Activated naive CD8-positive, alpha-beta T cell treated with anti-CD3 and anti-CD28 coated beads for 36 hours (primary cell): ENCODE measurements at places on chromosomes 12 and 14.

- DNase-seq: no peak
These were observed 105.8 kb downstream of the SPTSSA start for GRCh38 chr14:34356264-34356654.

DNA sequence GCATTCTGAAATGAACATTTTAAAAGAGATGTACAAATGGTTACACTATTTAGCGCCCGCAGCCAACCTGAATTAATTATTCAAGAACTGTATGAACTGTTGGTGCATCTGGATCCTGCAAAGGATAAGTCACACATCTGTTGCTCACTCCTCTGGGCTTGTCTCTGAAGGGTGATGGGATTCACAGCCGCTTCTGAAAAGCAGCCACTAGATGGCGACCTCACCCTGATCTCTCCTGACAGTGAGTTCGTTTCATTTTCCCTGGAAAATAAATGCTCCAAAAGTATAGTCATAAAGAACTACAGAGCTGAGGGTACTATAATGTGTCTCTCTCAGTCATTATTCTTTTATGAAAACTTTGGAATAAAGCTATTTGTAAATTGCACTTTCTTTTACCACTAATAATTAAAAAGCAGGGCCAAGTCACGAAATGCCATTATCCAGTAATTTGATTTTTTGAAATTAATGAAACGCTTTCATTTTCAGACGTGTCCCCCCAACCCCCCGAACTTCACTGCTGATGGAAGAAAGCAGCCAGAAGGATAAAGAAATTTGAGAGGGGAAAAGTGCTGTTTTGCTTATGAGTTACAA lies 789.6 kb downstream of the NRXN3 start:
- peak; percentile 32 for DNase-seq

DNA sequence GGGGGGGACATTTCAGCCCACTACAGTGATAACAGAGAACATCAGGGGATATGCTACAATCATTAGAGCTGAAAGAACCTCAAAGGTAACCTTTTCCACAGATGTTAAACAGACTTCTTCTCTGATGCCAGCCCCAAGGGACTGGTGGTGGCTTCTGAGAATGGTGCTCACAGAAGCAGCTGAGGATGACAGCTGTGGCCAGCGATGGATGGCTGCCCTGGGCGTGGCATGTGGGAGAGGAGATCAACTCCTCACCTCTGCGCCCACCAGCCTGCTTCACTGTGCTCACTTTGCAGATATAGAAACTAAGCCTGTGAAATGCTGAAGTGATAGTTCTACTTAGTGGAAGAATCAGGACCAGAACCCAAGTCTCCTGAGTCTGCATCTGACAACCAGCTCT lies 33.0 kb downstream of the FOXN3 start:
- no peak for DNase-seq

DNA sequence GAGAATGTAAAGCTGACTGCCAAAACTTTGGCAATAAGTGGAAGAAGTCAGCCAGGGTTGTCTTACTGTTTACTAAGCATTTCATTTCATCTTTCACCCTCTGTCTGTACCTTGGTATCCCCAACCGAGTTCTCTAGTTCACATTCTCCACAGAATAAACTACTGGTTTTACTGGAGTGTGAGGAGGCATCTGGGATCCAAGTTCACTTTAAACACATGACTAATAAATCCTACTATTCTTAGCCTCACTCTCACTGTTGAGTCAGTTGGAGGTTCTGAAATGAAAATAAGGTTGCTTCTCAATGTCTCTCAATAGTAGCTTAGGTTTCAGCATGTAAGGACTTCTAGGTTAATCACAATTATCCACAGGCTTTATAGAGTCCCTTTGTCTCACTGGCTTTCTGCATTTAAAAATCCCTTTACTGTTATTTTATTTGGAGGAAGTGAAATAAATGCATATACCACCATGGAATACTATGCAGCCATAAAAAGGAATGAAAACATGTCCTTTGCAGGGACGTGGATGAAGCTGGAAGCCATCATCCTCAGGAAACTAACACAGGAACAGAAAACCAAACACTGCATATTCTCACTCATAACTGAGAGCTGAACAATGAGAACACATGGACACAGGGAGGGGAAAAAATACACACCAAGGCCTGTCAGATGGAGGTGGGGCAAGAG lies 95.8 kb downstream of the EPS8 start:
- no peak for DNase-seq

- no peak for DNase-seq
These were observed 256.7 kb downstream of the SUDS3 start for GRCh38 chr12:118633071-118633470.

GRCh38 chr12:117980616-117981015 lies 11.8 kb upstream of the KSR2 start:
- DNase-seq: no peak

DNA sequence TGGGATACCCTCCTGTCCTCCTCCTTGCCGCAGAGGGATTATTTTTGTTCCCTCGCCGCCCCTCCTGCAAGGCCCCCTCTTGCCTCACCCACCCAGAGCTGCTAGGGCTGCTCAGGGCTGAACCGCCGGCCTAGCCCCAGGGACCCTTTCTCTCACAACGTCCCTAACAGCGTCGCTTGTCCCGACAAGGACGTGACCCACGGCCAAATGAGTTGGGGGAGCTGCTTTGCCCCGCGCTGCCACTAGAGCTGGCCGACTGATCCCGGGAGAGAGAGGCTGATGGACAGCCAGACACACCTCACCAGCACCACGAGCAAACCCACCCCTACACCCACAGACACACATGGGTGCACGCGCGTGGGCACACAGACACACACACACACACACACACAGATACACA lies 154.6 kb upstream of the ALG10B start:
- DNase-seq: no peak

GRCh38 chr12:96036765-96037455 lies 1.5 kb upstream of the LTA4H start:
- no peak for DNase-seq

DNA sequence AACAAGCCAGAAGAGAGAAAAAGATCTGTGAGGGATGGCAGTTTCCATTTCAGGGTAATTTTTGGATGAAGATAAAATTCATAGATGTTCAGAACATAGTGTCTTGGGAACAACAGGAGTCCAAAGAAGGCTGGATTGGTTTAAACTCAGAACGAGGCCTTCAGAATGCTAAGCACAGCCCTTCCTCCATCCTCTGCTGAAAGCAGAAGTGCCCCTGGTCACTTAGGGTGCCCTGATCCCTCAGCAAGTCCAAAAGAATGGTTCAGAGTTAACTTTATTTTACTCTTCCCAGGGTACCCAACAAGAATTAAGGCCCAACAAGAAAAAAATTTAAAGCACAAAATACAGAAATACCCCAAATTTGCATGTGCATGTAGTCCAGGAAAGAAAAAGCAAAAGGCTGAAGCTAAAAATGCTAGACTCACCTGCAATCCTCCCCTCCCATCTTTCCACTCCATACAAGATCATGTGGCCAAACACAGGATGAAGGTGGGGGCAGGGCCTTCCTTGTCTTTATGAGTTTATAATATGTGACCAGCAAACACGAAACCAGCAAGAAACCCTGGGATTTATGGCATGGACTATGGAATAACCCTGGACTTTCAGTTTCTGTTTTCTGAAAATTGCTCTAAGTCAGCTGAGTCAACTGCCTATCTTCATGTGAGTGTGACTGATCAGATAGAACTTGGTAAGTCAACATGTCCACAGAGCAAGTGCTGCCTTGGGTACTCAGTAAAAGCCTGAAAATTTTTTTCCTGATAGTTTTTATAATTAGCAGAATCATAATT lies 21.2 kb downstream of the MAX start:
- DNase-seq: no peak

- DNase-seq: no peak
These were observed 3.1 kb upstream of the HOTAIR start for GRCh38 chr12:53977596-53978445.

- no peak for DNase-seq
These were observed 143.9 kb upstream of the DIO3 start for GRCh38 chr14:101417434-101417833.

- no peak for DNase-seq
These were observed 61.7 kb upstream of the OVCH1 start for GRCh38 chr12:29559198-29559597.

- no peak for DNase-seq
These were observed 24.5 kb downstream of the PRKAB1 start for GRCh38 chr12:119692410-119692809.

- no peak for DNase-seq
These were observed 507 bp upstream of the PTPN11 start for GRCh38 chr12:112418273-112418607.

DNA sequence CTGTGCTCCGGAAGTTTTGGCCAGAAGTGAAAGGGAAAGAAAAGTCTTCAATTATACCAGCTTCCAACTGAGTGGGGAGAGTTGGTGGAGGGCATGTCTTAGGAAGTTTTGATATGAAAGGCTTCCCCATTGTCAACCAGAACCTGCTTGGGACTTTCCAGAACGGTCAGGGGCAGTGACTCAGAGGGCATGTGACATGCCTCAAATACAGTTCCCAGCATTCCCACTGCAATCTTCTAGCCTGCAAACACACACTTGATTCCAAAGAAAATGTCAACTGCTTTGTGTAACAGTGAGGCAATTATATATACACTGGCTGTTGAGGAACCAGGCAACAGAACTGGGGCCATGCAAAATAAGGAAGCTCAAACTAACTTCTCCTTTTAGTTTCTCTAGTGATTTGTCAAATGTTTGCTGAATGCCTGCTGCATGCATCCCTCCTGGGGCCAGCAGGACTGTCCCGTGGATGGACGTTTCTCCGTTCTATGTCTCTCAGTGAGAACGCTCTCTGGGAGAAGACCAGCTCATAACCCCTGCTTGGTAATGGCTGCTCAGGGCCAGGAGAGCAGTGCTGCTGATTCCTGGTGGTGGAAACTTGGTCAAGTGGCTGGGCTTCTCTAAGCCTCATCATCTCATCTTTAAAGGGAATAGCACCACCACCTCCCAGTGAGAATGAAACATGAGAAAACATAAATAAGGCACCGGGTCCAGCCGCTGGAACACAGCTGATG lies 18.3 kb downstream of the SLC25A47 start:
- DNase-seq: no peak

DNA sequence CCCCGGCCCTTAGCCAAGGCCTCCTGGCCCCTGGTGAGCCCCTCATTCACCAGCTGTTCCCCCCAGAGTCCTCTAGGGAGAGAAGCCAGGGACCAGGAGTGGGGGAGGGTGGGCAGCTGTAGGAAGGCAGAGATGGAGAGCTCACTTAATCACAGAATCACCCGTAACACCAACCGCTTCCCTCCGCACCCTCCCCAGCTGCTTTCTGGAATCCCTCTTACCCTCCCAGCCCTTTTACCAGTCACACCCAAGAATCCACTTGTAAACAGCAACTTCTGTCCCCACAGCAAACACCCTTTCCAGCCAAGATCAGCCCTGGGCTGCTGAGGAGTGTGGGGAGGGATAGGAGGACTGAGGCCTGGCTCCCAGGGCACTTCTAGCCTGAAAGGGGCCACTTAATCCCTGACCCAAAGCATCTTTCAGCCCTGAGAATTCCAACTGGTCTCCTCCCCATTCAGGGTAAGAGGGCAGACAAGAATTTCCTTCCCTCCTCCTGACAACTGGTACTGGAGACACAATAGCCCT lies 18.8 kb downstream of the NCKAP5L start:
- DNase-seq: no peak

DNA sequence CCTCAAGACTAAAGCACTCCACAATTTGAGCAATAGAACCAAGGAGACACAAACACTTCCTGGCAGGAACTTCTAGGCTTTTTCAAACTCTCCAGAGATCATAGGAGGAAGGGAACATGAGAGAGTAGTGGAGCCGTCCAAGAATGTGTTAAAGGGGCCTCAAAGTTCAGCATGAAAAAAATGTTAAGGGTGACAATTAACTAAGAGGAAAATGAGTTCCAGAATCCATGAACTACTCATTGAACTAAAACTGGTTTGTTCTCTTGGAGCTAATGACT lies 122.0 kb downstream of the WIF1 start:
- DNase-seq: no peak
